ENCODE measurements at places on chromosomes 12 and 14. TPM values are rescaled to one million over a fixed set of nuclear protein-coding genes. Genes with fewer than 3 reads are reported as not detected.

The MANSC1 gene
- 0.13 TPM for total RNA-seq

The MVK gene
- 25.0 TPM for total RNA-seq

The TTC6 gene
- not detected for total RNA-seq

The BLTP3B gene
- 20.5 TPM for total RNA-seq

The RPL10L gene
- not detected for total RNA-seq

The TGM1 gene
- 2.7 TPM for total RNA-seq

The SAMD15 gene
- 0.23 TPM for total RNA-seq

DNA sequence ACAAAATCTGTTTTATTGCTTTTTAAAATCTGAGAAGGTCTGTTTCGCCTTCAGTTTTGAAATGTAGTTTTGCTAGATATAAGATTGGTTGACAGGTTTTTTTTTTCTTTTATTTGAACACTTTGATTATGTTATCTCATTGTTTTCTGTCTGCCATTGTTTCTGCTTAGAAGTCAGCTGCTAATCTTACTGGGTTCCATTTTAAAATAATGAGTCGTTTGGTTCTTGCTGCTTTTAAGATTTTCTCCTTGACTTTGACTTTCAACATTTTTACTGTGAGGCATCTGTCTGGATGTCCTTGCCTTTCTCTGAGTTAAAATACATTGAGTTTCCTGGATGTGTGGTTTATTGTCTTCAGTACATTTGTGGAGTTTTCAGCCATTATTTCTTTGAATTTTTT, 56.7 kb downstream of the ADIPOR2 start:
- peaks cover 47% of the 10 kb centered on the region for H3K36me3 ChIP-seq
- no peaks in the 10 kb centered on the region for H3K4me1 ChIP-seq
- H3K4me3 ChIP-seq, result no peak overlapping the region
- no peak for DNase-seq
- H3K27ac ChIP-seq, result no peak overlapping the region

- H3K36me3 ChIP-seq, result peaks cover 46% of the 10 kb centered on the region
- no peaks in the 10 kb centered on the region for H3K27me3 ChIP-seq
- no peak overlapping the region for H3K4me3 ChIP-seq
- no peak for DNase-seq
- no peak overlapping the region for H3K27ac ChIP-seq
- H3K4me1 ChIP-seq, result peaks cover 12% of the 10 kb centered on the region
Observed at GRCh38 chr12:96294831-96295230, 100.7 kb downstream of the ELK3 start.

- H3K27ac ChIP-seq, result peak overlapping the region; percentile 22
- no peak overlapping the region for H3K4me3 ChIP-seq
- H3K27me3 ChIP-seq, result no peaks in the 10 kb centered on the region
- H3K4me1 ChIP-seq, result peaks cover 3% of the 10 kb centered on the region
Observed at GRCh38 chr14:102848830-102849525, 71.7 kb downstream of the TRAF3 start.

- H3K36me3 ChIP-seq, result peaks cover 19% of the 10 kb centered on the region
- no peak for DNase-seq
- no peak overlapping the region for H3K4me3 ChIP-seq
- peaks cover 9% of the 10 kb centered on the region for H3K4me1 ChIP-seq
- H3K27ac ChIP-seq, result no peak overlapping the region
- peaks cover 11% of the 10 kb centered on the region for H3K27me3 ChIP-seq
Observed at GRCh38 chr12:7158781-7159609, 28.8 kb downstream of the CLSTN3 start.

DNA sequence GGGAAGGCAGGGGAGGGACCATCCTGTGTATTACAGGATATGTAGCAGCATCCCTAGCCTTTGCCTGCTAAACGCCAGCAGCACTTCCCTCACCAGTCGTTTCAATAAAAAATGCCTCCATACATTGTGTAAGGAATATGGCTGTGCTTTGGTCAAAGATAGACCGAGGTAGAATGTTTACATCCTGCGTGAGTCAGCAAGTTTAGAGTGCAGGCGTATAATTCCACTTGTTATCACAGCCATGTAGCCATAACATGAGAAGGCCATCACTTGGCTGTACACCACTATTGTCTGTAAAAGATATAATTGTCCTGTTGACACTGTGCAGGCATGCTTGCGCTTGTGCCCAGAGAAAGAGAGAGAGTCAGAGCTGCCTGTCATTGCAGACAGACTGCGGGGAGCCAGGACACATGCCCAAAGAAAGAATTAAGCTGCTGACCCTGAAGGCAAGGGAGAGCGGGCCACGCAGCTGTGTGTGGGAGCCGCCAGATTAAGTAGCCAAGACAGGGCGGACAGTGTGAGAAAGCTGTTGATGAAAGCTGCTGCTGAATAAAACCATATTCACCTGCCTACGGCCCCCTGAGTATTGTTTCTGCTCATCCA, 68.4 kb downstream of the CRACR2A start:
- no peak overlapping the region for H3K27ac ChIP-seq
- H3K27me3 ChIP-seq, result no peaks in the 10 kb centered on the region
- DNase-seq, result no peak
- no peak overlapping the region for H3K4me3 ChIP-seq
- H3K36me3 ChIP-seq, result peaks cover 12% of the 10 kb centered on the region

DNA sequence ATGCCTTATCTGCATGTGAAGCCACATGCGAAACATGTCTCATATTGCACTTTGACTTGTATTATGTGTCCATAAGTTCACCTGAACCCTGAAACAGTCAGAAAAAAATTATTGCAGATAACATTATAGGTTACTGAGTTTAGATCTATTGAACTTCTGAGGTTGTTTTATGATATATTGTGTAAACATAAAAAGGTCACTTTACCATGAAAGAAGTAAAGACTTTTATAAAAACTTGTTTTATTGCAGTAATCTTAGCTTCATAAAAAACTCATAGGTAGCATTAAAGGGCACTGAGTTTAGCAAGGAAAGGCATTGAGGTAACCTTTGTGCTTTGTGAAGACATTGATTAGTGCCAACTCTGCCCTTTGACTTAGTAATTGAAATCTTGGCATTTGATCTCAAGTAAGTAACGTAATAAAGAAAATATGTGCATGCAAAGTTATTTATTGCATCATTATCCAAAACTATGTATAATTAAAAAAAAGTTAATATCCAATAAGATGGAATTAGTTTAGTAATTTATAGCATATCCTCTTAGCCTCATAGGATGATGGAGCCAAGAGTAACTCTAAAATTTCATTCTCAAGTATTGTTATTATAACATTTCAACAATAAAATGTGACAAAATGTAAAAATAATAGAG, 313.3 kb upstream of the ATP2B1 start:
- H3K4me1 ChIP-seq, result no peaks in the 10 kb centered on the region
- no peaks in the 10 kb centered on the region for H3K36me3 ChIP-seq
- H3K4me3 ChIP-seq, result no peak overlapping the region
- no peak for DNase-seq

GRCh38 chr12:31797230-31797872, 68.5 kb upstream of the AMN1 start:
- H3K4me1 ChIP-seq, result peaks cover 22% of the 10 kb centered on the region
- H3K27ac ChIP-seq, result peak overlapping the region; percentile 73
- no peak overlapping the region for H3K4me3 ChIP-seq
- peaks cover 13% of the 10 kb centered on the region for H3K36me3 ChIP-seq

DNA sequence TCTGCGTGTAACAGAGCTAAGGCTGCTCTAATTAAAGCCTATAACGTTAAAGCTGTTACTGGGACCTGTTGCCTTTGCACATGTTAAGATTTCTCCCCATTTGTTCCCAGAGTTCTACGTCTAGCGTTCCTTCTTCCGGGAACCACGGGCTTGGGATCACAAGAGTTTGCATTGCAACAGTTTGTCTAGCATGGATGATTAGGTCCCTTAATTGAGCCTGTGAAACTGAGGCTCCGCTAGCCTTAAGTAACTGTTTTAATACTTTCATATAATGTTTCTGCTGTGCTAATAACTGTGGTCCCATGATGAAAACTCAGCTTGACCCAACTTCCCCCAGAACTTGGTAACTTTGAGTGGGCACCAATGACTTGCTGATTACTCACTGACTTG, 16.7 kb upstream of the LYZ start:
- peak overlapping the region; percentile 92 for H3K27ac ChIP-seq
- no peaks in the 10 kb centered on the region for H3K27me3 ChIP-seq
- H3K4me3 ChIP-seq, result peak overlapping the region; percentile 79
- peaks cover 43% of the 10 kb centered on the region for H3K4me1 ChIP-seq
- DNase-seq, result no peak

GRCh38 chr12:112937741-112938719, at the start of gene OAS3:
Gene OAS3, plus strand, starts transcription at chr12:112938474. Its CDS starts 57 bp downstream, at chr12:112938531.
- H3K27me3 ChIP-seq, result no peaks in the 10 kb centered on the region
- peak within 1 kb of the TSS; percentile 95 for H3K27ac ChIP-seq

DNA sequence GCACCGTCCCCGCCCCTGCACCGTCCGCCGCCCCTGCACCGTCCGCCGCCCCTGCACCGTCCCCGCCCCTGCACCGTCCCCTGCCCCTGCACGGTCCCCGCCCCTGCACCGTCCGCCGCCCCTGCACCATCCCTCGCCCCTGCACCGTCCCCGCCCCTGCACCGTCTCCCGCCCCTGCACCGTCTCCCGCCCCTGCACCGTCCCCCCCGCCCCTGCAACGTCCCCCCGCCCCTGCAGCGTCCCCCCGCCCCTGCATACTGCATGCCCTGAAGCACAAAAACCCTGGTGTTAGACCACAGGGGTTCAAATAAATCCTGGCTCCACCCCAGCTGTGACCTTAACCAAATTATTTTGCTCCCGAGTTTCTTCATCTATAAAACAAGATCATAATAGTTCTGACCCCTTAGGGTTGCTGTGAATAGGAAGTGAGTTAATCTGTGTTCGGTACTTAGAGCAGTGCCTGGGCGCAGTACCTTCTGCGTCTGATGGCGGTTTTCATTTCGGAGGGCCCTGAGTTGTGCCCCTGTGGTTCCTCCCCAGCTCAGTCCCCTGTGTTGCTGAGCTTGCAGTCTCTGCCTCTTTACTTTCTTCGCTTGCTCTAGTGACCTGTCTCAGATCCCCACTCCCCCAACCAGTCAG, 38.1 kb downstream of the ESRRB start:
- no peak for DNase-seq
- H3K4me1 ChIP-seq, result no peaks in the 10 kb centered on the region
- H3K27ac ChIP-seq, result no peak overlapping the region
- no peaks in the 10 kb centered on the region for H3K36me3 ChIP-seq
- peaks cover 35% of the 10 kb centered on the region for H3K27me3 ChIP-seq
- no peak overlapping the region for H3K4me3 ChIP-seq

DNA sequence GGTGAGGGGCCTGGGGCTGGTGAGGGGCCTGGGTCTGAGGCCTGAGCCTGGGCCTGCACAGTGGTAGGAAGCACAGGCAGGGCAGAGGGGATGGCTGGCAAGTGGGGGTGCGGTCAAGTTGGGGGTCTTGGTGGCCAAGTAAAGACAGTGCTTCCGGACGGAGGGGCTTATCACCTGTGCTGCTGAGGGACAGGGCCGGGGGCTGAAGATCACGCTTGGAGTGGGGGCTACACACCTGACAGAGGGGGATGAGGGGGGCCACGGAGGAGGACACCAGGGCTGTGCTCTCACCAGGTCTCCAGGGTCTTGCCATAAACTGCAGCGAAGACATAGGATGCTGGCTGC, 12.2 kb downstream of the TEDC1 start:
- peaks cover 6% of the 10 kb centered on the region for H3K4me1 ChIP-seq
- H3K4me3 ChIP-seq, result no peak overlapping the region
- H3K27me3 ChIP-seq, result peaks cover 5% of the 10 kb centered on the region
- H3K27ac ChIP-seq, result no peak overlapping the region
- no peaks in the 10 kb centered on the region for H3K36me3 ChIP-seq
- DNase-seq, result no peak

DNA sequence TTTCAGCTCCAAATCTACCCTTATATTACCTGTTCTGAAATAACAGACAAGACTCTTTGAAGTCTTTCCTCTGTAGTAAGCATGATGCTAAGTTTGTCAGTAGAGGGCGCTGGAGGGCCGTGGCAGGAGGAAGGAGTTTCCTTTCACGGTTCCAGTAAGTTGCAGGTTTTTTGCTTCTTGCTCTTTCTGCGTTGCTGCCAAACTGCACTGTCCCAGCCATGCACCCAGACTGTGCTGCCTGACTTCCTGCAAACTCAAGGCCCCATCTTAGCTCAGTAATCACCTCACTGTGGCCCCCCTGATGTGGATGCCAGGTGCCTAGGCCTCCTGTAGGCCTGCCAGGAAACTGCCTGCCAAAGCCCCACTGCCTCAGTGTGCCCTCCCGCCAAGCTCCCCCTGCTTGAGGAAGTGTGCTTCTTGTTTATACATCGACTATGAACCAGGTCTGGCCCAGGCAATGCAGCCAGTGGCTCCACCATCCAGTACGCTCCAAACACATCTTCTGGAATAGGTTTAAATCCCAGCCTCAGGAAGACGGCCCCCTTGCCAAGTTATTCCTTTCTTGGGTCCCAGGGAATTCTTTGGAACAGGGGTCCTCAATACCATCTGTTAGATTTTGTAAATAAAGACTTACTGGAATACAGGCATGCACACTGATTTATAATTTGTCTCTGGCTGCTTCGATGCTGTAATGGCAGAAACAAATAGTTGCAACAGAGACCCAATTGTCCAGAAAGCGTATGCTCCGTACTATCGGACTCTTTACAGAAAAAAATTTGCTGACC, 193.7 kb upstream of the LRIG3 start:
- no peaks in the 10 kb centered on the region for H3K36me3 ChIP-seq
- H3K4me3 ChIP-seq, result no peak overlapping the region
- peak; percentile 77 for DNase-seq
- H3K27me3 ChIP-seq, result no peaks in the 10 kb centered on the region

GRCh38 chr14:64195199-64195598, 99.0 kb downstream of the ESR2 start:
- no peak overlapping the region for H3K4me3 ChIP-seq
- H3K27me3 ChIP-seq, result no peaks in the 10 kb centered on the region
- peaks cover 56% of the 10 kb centered on the region for H3K36me3 ChIP-seq
- no peak for DNase-seq

- H3K4me1 ChIP-seq, result peaks cover 5% of the 10 kb centered on the region
- H3K27ac ChIP-seq, result no peak overlapping the region
- H3K36me3 ChIP-seq, result no peaks in the 10 kb centered on the region
Observed at GRCh38 chr12:52910248-52910883, 5.5 kb upstream of the KRT8 start.

DNA sequence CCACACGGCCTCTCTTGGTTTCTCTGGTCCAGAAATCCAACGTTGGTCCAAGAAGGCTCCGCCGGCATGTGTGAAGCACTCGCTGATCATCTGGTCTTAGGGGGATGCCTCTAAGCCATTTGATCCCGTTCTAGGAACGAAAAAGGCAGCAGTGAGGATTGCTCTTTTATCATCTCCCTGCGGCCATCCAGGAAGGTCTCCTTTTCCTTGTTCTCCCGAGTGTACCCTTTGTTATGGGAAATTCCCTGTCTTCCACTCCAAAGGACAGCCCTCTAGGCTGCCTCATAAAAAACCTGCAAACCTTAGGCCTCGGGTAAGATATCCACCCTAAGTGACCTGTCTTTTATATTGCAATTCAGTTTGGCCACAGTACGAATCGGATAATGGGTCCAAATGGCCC, 85.8 kb downstream of the TMTC3 start:
- peaks cover 4% of the 10 kb centered on the region for H3K4me1 ChIP-seq
- no peak overlapping the region for H3K27ac ChIP-seq
- H3K27me3 ChIP-seq, result no peaks in the 10 kb centered on the region
- no peak overlapping the region for H3K4me3 ChIP-seq
- H3K36me3 ChIP-seq, result no peaks in the 10 kb centered on the region
